ENCODE measurements at places on chromosomes 1 and 21. TPM values are rescaled to one million over a fixed set of nuclear protein-coding genes. Genes with fewer than 3 reads are reported as not detected.

The LCE1A gene
- not detected for total RNA-seq

The PCSK9 gene
- total RNA-seq, result 23.5 TPM

The CALML6 gene
- total RNA-seq, result 0.90 TPM

- peak overlapping the region; percentile 20 for H3K27ac ChIP-seq
- H3K4me1 ChIP-seq, result peaks cover 61% of the 10 kb centered on the region
- no peaks in the 10 kb centered on the region for H3K36me3 ChIP-seq
- no peaks in the 10 kb centered on the region for H3K27me3 ChIP-seq
Measured at GRCh38 chr21:38993561-38993960, 187.8 kb downstream of the ETS2 start.

DNA sequence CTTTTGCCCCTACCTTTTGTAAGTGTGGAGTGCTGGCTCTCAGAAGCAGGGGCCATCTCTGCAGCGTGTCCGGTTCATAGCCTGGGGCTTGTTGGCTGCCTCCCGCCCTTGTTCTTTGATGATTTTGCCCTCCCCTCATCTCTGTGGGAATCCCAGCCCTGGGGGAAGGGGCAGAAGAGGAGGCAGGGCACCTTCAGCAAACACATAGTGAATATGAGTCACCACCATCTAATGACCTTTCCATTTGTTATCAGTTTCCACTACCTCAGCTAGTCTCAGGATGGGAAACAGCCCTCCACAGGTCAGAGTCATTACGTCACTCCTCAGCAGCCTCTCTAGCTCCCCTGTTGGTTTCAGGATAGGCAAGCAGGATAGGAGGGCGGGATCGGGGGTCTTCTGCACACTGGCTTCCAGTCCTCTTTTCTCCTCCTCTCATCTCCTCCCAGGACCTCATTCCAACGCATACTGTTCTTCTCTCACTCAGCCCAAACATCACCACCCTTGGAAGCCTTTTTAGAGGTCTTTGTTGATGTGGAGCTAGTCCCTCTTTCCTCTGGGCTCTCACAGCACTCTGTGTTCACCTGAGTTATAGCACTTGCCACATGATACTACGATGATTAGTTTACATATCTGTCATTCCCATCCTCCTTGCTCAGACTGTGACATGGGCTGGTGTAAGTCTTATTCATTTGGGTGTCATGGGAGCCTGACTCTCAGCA, 15.8 kb downstream of the GADD45A start:
- no peak overlapping the region for H3K27ac ChIP-seq
- no peaks in the 10 kb centered on the region for H3K27me3 ChIP-seq
- no peak overlapping the region for H3K4me3 ChIP-seq
- no peak for DNase-seq
- no peaks in the 10 kb centered on the region for H3K4me1 ChIP-seq

DNA sequence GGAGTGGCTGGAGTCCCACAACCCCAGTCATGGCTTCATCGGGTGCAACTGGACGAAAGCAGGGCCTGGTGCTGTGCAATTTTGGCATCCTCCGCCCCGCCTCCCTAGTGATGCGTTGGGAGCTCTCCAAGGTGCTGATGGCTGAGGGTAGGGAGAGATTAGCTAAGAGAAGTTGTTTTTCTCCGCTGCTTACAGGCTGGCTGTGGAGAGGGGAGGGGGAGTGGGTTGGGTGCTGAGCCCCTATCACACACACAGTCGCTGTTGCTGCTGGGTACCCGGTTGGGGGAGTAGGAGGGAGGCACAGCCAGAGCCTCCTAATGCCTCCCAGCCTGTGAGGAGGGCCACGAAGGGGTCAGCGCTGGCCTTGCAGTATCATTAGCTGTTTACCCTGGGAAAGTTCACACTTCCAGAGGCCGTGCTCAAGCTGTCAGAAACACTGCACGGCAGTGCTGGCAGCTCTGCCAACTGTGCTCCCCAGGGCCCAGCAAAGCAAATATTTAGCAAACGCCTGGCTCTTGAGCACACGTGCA, 110.0 kb downstream of the GRIK3 start:
- H3K27ac ChIP-seq, result no peak overlapping the region
- H3K4me1 ChIP-seq, result no peaks in the 10 kb centered on the region
- no peak overlapping the region for H3K4me3 ChIP-seq
- DNase-seq, result no peak
- no peaks in the 10 kb centered on the region for H3K36me3 ChIP-seq

DNA sequence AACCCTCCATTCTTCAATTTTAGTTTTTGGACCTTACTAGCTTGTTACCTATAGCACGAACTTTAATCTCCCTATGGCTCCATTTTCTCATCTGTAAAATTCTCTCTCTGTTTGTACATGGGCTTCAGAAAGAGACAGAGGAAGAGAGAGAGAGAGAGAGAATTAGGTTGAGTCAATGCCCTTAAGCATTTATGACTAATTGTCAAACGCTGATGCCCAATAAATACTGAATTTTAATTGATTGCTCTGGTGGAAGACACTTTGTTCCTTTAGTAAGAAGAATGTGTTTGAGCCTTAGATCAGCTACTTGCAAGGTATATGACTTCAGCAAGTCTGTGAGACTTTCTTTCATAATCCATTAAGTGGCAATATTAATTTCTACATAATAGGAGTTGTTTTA, 743.1 kb upstream of the ADGRL4 start:
- H3K36me3 ChIP-seq, result no peaks in the 10 kb centered on the region
- H3K4me3 ChIP-seq, result no peak overlapping the region
- no peak for DNase-seq

GRCh38 chr1:94339206-94339927, 78.8 kb upstream of the ABCD3 start:
- H3K27me3 ChIP-seq, result no peaks in the 10 kb centered on the region
- H3K4me1 ChIP-seq, result peaks cover 12% of the 10 kb centered on the region
- no peak overlapping the region for H3K27ac ChIP-seq
- DNase-seq, result no peak

DNA sequence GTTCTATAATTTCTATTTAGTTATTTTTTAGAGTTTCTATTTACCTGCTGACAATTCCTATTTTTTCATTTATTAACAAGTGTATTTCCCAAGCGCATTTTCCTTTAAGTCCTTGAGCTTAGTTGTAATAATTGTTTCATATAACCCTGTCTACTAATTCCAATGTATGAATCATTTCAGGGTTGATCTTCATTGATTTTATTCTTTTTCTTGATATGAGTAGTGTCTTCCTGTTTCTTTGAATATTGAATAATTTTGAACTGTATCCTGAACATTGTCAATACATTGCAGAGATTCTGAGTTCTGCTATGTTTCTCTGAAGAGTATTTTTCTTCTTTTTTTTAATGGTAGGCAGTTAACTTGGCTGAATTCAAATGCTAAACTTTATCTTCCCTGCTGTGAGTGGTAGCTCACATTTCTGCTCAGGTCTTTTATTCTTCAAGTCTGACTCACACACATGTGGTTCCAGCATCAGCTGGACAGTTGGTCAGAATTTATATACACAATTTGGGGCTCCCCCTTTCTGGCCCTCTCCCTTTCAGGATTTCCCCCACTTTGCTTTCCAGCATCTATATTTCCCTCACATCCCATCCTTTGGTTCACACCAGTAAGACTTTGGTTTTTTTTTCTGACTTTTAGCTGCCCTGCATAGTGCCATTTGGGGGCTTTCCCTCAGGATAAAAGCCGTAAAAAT, 54.4 kb upstream of the WDR26 start:
- H3K36me3 ChIP-seq, result no peaks in the 10 kb centered on the region
- H3K27me3 ChIP-seq, result no peaks in the 10 kb centered on the region
- H3K27ac ChIP-seq, result no peak overlapping the region
- H3K4me1 ChIP-seq, result no peaks in the 10 kb centered on the region
- H3K4me3 ChIP-seq, result no peak overlapping the region
- no peak for DNase-seq

DNA sequence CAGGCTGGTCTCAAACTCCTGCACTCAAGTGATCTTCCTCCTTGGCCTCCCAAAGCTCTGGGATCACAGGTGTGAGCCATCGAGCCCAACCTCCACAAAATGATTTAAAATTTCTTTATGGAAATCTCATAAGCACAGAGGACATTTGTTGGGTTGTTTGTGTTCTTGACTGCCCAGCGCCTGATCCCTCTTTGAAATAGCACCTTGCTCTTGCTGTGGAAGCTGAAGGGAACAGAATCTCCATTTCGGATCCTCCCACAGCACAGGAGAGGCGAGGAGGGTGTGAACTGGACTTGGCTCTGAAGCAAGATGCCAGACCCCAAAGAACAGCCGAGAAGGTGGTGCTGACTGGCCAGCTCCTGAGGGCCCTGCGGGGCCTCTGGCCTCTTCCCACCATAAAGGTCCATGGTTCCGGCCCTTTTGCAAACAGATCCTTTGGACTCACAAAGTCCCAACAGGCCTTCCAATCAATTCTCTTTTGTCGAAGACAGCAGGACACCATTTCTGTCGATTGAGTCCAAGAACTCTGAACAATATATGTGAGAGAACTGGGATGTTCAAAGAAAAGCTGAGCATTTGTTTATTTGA, 45.6 kb upstream of the COA6 start:
- no peak for DNase-seq
- H3K36me3 ChIP-seq, result no peaks in the 10 kb centered on the region
- H3K4me1 ChIP-seq, result peaks cover 4% of the 10 kb centered on the region
- no peak overlapping the region for H3K4me3 ChIP-seq

DNA sequence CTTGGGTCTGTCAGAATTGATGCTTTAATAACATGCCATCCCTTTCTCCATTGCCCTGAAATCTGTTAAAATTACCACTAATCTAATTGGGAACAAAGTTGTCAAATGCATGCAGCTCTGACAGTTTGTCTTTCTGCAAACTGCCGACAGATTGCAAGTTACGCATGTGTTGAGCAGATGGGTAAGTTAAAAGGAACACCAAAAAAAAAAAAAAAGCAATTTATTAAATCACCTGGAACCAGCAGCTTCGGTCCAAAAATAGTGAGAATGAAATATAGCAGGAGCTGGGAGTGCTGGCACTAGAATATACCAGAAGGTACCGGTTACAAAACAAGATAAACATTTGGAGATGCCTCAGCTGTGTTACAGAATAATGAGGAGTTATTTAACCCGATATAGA, 149.6 kb upstream of the C1orf87 start:
- no peak overlapping the region for H3K27ac ChIP-seq
- DNase-seq, result no peak
- no peak overlapping the region for H3K4me3 ChIP-seq
- no peaks in the 10 kb centered on the region for H3K27me3 ChIP-seq

DNA sequence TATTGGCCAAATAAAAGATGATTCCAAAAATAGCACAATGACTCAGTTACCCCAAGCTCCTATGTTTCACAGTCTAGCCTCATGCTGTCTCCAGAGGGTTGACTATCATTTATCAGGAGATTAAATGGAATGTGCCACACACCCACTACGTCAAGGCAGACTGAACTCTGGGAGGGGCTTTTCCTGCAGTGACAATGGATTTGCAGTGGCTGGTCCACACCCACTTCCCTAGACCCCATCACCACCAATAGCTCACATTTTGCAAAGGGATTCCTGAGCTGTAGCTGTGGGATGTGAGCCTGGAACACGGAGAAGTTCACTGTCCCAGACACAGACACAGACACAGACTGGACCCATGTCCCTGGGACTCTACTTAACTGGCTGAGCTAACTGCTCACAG, 77.1 kb downstream of the HLCS start:
- peaks cover 6% of the 10 kb centered on the region for H3K36me3 ChIP-seq
- no peaks in the 10 kb centered on the region for H3K4me1 ChIP-seq
- no peak overlapping the region for H3K4me3 ChIP-seq

- no peaks in the 10 kb centered on the region for H3K36me3 ChIP-seq
- H3K27me3 ChIP-seq, result no peaks in the 10 kb centered on the region
- DNase-seq, result peak; percentile 67
- H3K4me3 ChIP-seq, result peak overlapping the region; percentile 67
Measured at GRCh38 chr21:25639551-25640201, 618 bp downstream of the JAM2 start.

DNA sequence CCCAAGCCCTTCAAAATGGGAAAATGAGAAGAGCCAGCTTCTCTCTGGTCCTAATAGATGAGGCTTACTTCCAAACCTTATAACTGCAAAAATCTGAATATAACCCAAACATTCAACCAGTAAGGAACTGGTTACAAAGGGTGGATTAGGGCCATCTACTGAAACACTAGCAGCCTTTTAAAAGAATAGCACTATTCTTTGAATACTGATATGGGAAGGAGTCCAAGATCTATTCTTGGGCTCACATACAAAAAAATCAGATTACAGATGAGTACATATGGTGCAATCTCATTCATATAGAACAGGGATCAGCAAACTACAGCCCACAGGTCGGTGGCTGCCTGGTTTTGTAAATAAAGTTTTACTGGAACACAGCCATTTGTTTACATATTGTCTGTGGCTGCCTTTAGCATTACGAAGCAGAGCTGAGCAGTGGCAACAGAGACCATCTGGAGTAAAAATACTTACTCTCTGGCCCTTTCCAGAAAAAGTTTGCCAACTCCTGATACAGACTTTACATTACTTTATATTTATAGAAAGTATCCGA, 167.7 kb downstream of the ZSCAN20 start:
- peaks cover 35% of the 10 kb centered on the region for H3K27me3 ChIP-seq
- no peak overlapping the region for H3K4me3 ChIP-seq
- no peak for DNase-seq
- no peaks in the 10 kb centered on the region for H3K36me3 ChIP-seq
- H3K4me1 ChIP-seq, result no peaks in the 10 kb centered on the region
- no peak overlapping the region for H3K27ac ChIP-seq

DNA sequence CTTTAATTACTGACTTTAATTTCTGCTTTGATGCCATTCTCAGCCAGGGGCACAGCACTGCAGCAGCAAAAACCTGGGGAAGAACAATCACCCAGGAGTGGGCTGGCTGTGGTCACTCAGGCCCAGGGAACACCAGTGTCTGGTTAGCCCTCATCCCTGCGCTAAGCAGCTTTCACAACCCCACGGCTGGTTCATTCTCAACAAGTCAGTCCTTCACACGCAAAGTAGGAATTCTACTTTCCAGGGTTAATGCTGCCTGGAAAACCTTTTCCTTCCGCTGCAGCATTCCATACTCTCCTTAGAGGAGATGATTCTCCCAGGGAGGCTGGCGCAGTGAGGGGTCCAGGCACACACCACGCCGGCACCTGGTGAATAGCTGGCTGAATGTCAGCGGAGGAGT, 24.3 kb upstream of the KCNE1 start:
- H3K4me3 ChIP-seq, result no peak overlapping the region
- no peaks in the 10 kb centered on the region for H3K27me3 ChIP-seq
- H3K36me3 ChIP-seq, result no peaks in the 10 kb centered on the region
- no peak for DNase-seq

All from upper lobe of right lung (tissue), 1 donor.